ENCODE measurements at places on chromosomes 2 and 18. TPM values are rescaled to one million over a fixed set of nuclear protein-coding genes. Genes with fewer than 3 reads are reported as not detected.

RAB17 gene
- total RNA-seq: 0.83 TPM

ALPG gene
- total RNA-seq: not detected

LONRF2 gene
- under 0.01 TPM for total RNA-seq

SCN1A gene
- 0.33 TPM for total RNA-seq

MARCHF7 gene
- 151 TPM for total RNA-seq

SLC9A4 gene
- not detected for total RNA-seq

TEKT4 gene
- total RNA-seq: not detected

CAPN14 gene
- total RNA-seq: 0.33 TPM

CXCR2 gene
- total RNA-seq: not detected

ZSWIM2 gene
- total RNA-seq: not detected

GRHL1 gene
- total RNA-seq: 0.58 TPM

CAPN13 gene
- total RNA-seq: not detected

CYP1B1 gene
- total RNA-seq: 184 TPM

CCDC141 gene
- total RNA-seq: 0.29 TPM

LCT gene
- under 0.01 TPM for total RNA-seq

PSTPIP2 gene
- total RNA-seq: 11.5 TPM

PAX3 gene
- total RNA-seq: not detected

HOXD10 gene
- not detected for total RNA-seq

Data from smooth muscle cell of trachea (primary cell).